ENCODE measurements at places on chromosomes 3 and 15.

DNA sequence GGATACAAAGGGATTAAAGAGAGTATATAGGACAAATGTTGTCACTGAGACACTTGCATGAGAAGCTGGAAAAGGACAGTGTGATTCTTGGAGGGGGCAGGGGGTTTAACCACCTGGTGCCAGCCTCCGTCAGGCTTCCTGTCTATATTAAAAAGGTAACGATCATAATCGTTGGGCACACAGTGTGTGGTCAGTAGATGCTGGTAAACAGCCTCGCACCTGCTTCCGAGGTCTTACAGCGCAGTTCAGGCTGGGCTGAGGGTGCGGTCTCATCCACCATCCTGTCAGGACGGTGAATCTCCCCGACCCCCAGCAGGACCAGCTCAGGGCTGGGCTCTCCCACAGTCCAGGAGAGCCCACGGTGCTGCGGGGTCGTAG is 47.7 kb upstream of the SMAD6 start:
- no peak for DNase-seq

DNA sequence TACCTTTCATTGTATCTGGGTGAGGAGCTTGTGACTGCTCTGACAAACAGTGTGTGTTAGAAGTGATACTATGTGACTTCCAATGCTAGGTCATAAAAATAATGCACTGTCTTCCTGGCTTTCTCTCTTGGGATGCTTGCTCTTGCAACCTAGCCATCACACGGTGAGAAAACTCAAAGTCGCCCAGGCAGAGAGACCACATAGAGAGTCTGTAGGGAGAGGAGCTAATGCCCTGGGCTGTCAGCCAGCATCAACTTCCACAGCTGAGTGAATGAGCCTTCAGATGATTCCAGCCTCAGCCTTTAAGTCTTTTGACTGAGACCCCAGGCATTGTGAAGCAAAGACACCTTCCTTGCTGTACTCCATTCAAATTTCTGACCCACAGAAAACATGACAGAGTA is 220.6 kb upstream of the SGO1 start:
- DNase-seq, result no peak

DNA sequence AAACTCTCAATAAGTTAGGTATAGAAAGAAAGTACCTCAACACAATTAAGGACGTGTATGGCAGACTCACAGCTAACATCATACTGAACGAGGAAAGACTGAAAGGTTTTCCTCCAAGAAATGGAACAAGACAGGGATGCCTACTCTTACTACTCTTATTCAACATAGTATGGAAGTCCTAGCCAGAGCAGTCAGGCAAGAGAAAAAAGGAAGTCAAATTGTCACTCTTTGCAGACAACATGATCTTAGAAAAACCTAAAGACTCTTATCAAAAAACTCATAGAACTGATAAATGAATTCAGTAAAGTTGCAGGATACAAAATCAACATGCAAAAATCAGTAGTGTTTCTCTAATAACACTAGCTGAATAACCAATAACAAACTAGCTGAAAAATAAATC is 96.0 kb downstream of the C3orf70 start:
- no peak for DNase-seq

DNA sequence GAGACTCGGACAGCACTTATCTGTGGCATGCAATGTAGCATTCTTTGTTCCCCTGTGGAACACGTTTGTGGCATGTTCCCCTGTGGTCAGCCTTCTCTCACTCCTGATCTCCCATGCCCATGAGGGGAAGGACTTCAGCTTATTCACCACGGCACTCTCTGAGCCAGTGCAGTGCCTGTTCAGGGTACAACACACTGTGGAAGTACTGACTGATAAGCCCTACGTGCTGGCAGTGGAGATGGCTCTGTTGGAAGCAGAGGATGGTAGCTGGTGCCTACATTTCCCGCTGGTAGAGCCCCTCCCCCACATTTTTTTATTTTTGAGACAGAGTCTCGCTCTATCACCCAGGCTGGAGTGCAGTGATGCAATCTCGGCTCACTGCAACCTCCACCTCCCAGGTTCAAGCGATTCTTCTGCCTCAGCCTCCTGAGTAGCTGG is 43.5 kb upstream of the ETV5 start:
- DNase-seq, result no peak

GRCh38 chr15:63172851-63173451 is 15.7 kb upstream of the RPS27L start:
- no peak for DNase-seq

DNA sequence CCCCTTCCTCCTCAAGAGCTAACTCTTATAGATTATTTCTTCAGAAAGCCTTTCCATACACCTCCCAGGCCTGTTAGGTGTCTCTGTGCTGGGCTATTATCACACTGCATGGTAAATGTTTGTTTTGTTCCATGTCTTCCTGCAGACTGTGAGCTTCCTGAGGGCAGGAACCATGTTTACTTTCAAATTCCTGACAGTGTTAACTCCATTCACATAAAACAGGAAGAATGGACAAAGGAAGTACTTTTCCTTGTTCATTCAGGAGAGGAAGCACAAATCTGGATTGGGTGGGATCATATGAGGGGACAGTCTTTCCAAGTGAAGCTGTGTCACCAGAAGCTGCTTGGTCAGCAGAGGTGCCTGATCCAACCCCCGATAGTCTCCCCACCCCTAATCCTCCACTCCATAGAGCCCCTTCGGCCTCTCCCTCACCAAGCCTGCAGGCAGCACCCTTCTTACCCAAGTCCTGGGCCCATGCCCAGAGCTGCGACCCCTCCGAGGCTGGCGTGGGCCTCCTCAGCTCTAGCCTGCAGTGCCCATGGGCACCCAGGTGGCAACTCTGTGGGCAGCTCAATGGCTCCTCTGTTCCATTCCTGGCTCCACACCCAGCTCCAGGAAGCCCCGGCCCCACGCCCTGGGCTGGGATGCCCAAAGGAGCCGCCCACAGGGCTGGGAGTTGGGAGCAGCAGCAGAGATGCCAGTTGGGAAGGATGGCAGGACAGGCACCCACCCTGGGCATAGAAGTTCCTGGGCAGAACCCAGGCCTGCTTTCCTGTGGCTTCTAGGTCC is 6.9 kb downstream of the SHF start:
- DNase-seq, result no peak

GRCh38 chr3:178671791-178672190 is 135.6 kb downstream of the KCNMB2 start:
- DNase-seq, result no peak

DNA sequence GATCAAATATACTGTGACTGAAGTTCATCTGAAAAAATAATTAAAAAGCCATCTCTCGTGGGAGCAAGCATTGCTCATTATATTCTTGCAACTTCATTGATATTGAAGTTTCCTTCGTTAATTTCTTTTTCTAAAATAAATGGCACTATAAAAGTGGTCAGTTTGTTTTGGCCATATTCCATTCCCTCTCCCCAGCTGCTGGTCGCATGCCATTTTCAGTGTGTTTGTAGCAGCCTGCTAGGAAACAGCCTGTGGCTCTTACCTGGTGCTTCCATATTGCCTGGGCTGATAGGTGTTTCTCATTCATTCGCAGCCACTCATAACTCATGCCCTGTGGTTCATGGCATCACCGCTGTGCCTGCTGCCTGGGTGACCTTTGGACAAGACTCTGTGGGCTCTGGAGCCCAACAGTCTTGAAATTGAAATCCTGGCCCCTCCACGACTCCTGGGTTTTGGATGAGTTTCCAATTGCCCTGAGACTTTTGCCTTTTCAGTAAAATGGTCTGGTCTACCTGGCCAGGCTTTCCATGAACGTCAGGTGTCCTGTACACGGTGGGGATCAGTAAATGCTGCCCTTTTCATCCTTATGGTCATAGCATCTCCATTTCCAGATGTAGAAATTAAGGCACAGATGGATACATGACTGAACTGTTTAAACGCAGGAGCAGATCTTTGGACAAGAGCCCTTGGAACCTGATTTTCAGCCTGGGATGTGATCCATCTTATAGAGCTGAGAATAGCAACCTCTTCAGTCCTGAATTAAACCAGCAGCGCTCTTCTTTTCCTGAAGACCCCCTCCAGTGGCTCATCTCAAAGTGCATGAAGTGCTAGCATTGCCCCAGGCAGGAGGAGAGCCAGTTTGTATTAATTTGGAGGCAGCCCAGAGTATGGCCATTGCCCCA is 69.4 kb downstream of the SLCO3A1 start:
- DNase-seq, result peak; percentile 24

- no peak for DNase-seq
Observed at GRCh38 chr15:43436395-43436794, 56.6 kb downstream of the TP53BP1 start.

DNA sequence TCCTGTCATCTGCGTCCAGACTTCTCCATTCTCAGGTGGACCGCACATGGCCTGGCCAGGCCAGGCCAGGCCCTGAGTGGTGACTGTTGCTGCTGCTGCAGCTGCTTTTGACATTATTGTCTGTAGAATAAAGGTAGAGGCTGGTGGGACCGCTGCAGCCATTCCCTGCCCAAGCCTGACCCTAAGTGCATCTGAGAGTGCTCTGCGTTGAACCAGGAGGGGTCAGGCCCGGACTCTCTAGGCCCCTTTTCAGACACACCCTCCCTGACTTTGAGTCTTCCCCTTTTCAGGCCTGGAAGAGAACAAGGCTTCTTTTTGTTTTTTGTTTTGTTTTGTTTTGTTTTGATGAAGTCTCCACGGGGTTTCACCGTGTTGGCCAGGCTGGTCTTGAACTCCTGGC is 54.6 kb upstream of the FLNB start:
- DNase-seq, result no peak

- DNase-seq, result no peak
Observed at GRCh38 chr3:23202203-23202920, 765 bp upstream of the UBE2E2 start.
